ENCODE measurements at places on chromosomes 2 and 18.

DNA sequence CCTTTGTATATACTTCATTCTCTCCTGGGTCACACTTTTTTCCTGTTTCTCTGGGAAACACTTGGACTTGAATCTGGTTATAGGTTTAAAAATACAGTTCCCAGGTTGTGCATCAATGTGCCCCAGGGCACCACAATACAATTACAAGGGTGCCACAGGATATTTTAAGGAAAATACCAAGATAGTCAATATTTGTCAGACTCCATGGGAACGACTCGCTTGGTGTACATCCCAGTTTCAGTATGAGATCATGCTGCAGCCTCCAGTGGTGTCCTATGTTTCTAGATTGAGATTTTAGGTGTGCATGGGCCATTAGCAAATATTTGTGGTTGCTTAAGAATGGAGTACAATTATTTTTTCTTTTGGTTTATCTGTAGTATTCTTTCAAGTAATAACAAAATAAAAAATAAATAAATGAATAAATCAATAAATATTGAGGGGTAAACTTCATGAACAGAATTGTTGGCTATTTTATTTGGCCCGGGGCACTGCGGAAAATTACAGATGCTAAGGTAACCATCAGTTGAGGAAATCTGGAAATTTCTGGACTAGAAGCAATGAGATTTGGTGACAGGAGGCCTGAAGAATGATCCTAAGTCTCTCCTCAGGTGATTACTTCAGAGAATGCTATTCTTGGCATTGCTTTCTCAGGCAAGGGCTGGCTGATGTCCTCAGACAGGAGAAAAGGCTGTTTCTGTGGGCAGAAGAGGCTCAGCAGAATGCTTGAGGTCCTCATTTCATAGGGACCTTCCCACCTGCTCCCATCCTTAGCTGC, 649.3 kb upstream of the SOX11 start:
- no peak for DNase-seq

- DNase-seq, result no peak
Observed at GRCh38 chr18:36493349-36494159, 196.0 kb downstream of the FHOD3 start.

- peak; percentile 66 for DNase-seq
Observed at GRCh38 chr2:120253021-120253882, 600 bp downstream of the RALB start.

- DNase-seq, result no peak
Observed at GRCh38 chr2:196291426-196291825, 120.0 kb upstream of the STK17B start.

DNA sequence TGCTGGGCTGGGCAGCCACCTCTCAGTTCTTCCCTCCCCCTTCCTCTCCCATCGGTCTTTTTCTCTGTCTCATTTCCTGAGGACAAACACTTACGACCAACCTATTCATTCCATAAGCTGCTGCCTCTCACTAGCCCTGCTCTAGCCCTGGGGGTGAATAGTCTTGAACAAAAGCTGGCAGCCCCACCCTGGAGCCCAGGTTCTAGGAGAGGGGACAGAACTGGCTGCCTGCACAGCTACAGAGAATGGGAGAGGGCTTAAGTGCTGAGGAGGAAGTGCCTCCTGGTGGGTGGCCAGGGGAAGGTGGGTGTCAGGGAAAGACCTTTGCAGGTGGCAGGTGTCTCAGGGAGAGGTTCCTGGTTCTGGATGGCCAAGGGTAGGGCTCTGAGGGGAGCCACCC, 22.8 kb downstream of the ANO7 start:
- no peak for DNase-seq

- DNase-seq, result no peak
Observed at GRCh38 chr2:175728032-175728431, 274.0 kb downstream of the LNPK start.

GRCh38 chr2:49080681-49081080, 73.6 kb downstream of the FSHR start:
- DNase-seq, result no peak

DNA sequence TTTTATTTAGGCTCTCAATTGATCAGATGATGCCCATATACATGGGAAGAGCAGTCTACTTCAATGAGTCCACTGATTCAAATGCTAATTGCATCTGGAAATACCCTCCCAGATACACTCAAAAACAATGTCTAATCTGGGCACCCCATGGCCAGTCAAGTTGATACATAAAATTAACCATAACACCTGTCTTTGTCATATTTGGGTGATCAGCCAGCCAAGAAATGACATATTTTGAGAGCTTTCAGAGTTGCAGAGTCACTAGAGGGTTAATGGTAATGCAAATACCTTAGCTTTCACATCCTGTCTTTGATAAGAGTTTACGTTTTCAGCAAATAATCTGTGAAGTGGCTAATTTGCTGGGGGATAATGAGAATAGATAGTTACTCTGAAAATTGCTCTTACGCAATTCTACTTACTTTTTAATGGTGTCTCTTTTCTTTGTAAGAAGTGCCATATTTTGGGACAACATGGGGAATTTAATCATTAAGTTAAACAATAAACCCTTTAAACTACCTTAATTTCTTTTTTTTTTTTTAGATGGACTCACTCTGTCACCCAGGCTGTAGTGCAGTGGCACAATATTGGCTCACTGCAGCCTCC, 49.1 kb downstream of the CCDC195 start:
- no peak for DNase-seq

GRCh38 chr2:124209441-124209840, 184.4 kb downstream of the CNTNAP5 start:
- DNase-seq, result no peak

- DNase-seq, result no peak
Observed at GRCh38 chr18:74430806-74431571, 26.1 kb downstream of the DIPK1C start.

GRCh38 chr2:117323331-117323730, 491.2 kb upstream of the DDX18 start:
- no peak for DNase-seq

DNA sequence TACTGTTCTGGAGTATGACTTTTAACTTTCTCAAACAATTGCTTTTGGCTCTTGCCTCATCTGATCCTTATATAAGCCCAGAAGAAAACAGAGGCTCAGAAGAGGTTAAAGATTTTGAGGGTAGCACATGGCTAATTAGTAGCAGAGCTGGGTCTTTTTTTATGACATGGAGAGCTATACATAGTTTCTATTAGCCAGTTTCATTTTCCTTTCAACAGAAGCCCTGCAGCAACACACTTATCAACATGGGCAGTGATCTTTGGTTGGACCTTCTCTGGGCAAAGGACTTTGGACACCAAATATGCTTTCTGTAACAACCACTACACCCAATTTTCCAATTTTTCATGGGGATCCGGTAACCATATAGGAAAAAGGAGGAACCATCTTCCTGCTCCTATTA, 64.9 kb downstream of the NCKAP5 start:
- no peak for DNase-seq

GRCh38 chr18:2179498-2180183, 391.7 kb downstream of the METTL4 start:
- DNase-seq, result no peak

DNA sequence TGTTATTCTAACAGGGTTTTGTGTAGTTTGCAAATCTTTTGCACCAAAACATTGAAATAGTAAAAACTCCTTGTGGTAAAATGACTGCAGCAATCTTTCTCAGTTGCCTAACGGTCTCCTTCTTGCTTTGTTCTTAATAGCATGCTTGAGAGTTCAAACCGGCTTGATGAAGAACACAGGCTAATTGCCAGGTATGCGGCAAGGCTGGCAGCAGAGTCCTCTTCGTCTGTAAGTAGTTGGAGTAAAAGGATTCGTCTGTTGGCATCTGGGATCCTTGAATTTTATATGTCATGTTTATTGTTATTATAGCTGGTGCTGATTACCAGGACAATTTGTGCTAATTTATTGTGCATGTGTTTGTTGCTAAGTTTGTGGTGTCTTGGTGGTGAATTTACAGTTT, 138.1 kb downstream of the DTNA start:
- no peak for DNase-seq

DNA sequence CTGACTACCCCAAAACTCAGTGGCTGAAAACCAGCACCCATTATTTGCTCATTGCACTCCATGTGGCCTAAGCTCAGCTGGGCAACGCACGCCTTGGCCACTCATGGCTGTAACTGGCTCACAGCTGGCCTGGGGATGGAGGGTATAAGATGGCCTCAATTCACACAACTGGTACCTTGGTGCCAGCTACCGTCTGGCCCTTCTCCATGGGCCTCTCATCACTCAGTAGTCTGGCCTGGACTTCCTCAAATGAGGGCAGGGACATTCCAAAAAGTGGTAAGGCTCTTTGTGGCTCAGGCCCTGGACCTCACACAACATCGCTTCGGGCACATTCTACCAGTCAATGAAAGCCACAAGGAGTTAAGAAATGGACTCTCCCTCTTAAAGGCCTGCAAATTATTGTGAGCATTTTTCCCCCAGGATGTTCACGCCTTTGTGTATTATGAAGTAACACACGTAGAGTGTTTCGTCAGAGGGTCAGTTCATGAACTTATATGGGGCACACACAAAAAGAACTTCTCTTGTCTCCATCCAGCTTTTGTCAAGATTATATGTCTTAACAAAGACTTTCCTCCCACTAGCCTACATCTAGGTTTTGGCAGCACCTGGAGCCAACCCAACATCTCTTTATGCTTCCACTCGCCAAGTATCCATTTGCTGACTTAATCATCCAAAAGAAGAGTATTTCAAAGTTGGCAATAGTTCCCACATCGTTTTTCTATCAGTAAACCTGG, 145.2 kb downstream of the CCBE1 start:
- no peak for DNase-seq

- DNase-seq, result no peak
Observed at GRCh38 chr2:196992466-196992865, 66.0 kb upstream of the PGAP1 start.

DNA sequence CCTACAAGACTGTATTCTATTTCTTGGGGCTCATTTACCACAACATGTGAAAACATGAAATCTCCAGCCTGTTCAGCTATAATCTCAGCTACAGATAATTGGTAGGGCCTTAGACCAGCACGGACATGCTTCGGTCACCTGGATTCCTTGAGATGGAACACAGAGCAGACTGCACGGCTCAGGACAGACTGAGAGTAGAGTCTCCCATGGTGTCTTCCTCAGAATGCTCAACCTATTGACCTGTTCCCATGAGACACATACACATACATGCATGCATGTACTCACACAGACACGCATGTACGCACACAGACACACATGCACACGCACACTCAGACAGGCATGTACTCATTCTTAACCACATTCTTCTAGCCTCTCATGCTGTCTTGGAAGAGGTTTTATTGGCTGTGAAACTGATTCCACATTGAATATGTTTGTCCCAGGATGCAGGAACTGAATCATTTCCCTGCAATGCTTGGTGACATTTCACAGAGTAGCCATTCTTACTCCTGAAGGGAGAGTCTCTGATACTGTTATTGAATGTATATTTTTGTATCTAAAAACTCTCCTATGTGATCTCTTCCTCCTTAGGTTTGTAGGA, 23.5 kb upstream of the BZW1 start:
- DNase-seq, result peak; percentile 52

GRCh38 chr2:68980956-68981355, 6.5 kb downstream of the GKN1 start:
- DNase-seq, result no peak

GRCh38 chr2:231939022-231939421, 12.8 kb upstream of the NPPC start:
- DNase-seq, result no peak

DNA sequence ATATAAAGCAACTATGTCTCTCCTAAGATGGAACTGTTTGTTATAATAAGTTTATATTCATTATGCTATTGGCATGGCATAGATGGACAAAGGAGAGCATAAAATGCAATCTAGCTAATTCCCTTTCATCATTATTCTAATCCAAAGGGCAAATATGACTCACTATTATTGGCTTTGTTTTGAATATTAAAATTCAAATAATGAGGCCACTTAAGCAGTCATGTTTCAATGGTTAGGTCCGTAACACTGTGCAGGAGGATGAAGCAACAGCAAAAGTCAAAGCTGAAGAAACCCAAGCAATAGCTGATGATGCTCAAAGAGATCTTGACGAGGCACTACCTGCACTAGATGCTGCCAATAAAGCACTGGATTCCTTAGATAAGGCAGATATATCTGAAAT, 177.1 kb downstream of the TRABD2A start:
- no peak for DNase-seq

DNA sequence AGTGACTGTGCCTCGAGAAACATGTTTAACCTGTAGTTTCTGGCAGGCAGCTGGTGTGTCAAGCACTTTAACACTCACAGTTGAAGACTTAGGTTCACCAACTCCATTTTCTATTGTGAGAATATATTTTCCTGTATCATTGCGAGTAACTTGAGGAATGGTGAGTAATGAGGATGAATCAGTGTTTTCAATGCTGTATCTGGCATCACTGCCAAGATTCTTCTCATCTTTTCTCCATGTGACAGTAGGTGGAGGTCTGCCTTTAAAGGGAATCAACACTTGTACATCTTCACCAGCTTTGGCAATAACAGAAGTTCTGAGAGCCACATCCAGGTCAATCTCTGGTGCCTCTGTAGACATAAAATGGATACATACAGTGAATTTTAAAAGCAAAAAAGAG, 72.8 kb downstream of the PLEKHA3 start:
- peak; percentile 59 for DNase-seq

DNA sequence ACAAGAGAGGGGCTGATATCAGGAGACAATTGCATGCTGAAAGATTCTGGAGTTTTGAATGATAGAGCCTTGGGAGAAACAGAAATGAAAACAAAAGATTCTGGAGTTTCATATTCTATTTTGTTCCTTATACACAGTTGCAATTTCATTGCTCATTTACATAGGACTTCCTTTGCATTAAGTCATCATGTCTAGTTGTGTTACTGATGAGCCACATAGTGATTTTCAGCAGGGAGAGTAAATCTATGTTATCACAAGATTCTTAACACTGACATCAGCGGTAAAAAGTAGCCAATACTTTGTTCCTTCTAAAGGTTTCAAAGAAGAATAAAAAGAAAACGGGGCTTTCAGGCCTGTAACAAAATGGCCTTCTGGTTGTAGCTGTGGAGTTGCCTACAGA, 7.1 kb downstream of the ADAM17 start:
- DNase-seq, result no peak

DNA sequence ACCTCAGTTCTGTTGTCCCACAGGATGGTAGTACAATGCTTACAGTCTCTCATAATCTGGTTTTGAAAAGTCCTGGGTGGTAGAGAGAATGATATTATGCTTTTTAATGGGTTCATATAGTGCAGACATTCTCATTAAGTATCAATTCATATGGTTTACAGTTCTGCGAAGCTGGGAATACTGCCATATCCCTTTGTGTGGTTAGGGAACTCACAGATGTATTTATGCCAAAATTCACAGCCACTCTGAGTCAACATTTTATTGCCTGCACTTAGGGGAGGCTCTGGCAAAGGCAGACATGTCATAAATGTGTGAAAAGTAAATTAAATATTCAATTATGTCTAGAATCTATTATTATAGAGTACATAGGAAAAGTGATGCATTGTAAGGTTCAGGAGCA, 808.2 kb downstream of the SUCLG1 start:
- DNase-seq, result no peak

GRCh38 chr2:224987733-224988132, 54.5 kb downstream of the DOCK10 start:
- peak; percentile 43 for DNase-seq
